ENCODE measurements at places on chromosomes 3 and 15. TPM values are rescaled to one million over a fixed set of nuclear protein-coding genes. Genes with fewer than 3 reads are reported as not detected.

NR2C2 gene
- 16.0 TPM for total RNA-seq

PARP15 gene
- not detected for total RNA-seq

INAFM2 gene
- 5.5 TPM for total RNA-seq

SI gene
- total RNA-seq = not detected

CTDSPL gene
- 20.4 TPM for total RNA-seq

SMCO1 gene
- not detected for total RNA-seq

EPHB1 gene
- total RNA-seq = 0.49 TPM

SH3GL3 gene
- 0.38 TPM for total RNA-seq

GPR156 gene
- total RNA-seq = 1.1 TPM

KCNMB2 gene
- total RNA-seq = 0.13 TPM

SLC6A11 gene
- not detected for total RNA-seq

AGTR1 gene
- total RNA-seq = 0.16 TPM

CEMIP gene
- total RNA-seq = 0.51 TPM

LMAN1L gene
- total RNA-seq = not detected

SPINK8 gene
- total RNA-seq = not detected

SST gene
- 198 TPM for total RNA-seq

All from mesangial cell (primary cell).